ENCODE measurements at places on chromosomes 4 and X. TPM values are rescaled to one million over a fixed set of nuclear protein-coding genes. Genes with fewer than 3 reads are reported as not detected.

Gene NAT8L
- 13.6 TPM for total RNA-seq

Gene FGB
- total RNA-seq, result 24.5 TPM

Gene WDR44
- total RNA-seq, result 11.1 TPM

Gene PAGE1
- 0.29 TPM for total RNA-seq

Gene ADH1A
- not detected for total RNA-seq

Gene MAP7D2
- total RNA-seq, result 6.6 TPM

Gene PAGE4
- not detected for total RNA-seq

Gene CYP4V2
- total RNA-seq, result 2.8 TPM

Gene RAB40AL
- total RNA-seq, result not detected

Gene SLC9B1
- total RNA-seq, result not detected
